Kidney (tissue), 22 donors: ENCODE measurements at places on chromosomes 2 and 18. TPM values are rescaled to one million over a fixed set of nuclear protein-coding genes. Genes with fewer than 3 reads are reported as not detected.

- no peak for DNase-seq
Observed at GRCh38 chr2:182043021-182043420, 57.4 kb downstream of the PPP1R1C start.

SIX2 gene
- 0.28 TPM for total RNA-seq

SCN7A gene
- 3.6 TPM for total RNA-seq

SERPINB11 gene
- not detected for total RNA-seq

C1QL2 gene
- total RNA-seq, result not detected

FBLN7 gene
- 4.6 TPM for total RNA-seq
